NCI-H1417 treated with DMSO at 0.1 percent for 48 hours (cell line): ENCODE measurements at places on chromosomes 2 and 18.

DNA sequence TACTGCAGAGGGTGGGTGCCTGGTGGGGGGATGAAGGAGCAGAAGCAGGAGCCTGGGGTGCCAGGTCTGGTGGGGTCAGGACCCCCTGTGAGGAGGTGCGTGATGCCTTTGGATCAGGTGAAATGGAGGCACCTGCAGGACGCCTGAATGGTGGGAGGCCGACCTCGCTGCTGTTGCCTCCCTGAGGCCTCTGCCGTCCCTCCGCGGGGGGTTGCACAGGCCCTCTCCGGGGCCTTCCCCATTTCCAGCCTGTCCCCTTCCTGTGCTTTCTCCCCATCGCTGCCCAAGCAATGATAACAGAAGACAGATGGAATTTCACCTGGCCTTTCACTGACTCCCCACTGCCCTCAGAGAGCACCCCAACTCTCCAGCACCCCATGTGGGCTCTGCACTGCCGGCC lies 259.3 kb downstream of the ALPK2 start:
- no peak for DNase-seq

- no peak for DNase-seq
Observed at GRCh38 chr2:150878356-150878755, 383.3 kb downstream of the RBM43 start.

GRCh38 chr2:98614024-98614739 lies 5.8 kb downstream of the UNC50 start:
- no peak for DNase-seq

- DNase-seq, result no peak
Observed at GRCh38 chr18:3604498-3605408, 154.8 kb downstream of the TGIF1 start.

DNA sequence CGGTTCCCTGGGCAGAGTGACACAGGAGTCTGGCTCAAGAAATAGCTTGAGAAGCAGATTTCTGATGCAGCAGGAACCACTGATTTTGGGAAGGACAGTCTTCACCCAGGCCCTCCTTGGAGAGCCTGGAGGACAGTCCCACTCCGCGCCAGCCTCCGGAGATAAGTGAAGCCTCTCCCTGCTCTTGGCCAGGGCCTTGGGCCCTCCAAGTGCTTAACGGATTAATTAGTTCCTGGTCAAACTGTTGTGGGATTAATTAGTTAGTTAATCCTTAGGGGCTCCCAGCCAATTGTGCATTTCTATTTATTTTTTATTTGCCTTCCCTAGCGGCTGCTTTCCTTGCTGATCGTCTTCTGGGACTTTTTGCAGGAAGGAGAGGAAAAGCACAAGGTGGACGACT lies 19.6 kb downstream of the CPLX4 start:
- no peak for DNase-seq
